Ammon's horn (tissue), 1 donor: ENCODE measurements at places on chromosomes 11 and 22.

- no peak for DNase-seq
Measured at GRCh38 chr11:120096369-120097191, 41.3 kb downstream of the TRIM29 start.

DNA sequence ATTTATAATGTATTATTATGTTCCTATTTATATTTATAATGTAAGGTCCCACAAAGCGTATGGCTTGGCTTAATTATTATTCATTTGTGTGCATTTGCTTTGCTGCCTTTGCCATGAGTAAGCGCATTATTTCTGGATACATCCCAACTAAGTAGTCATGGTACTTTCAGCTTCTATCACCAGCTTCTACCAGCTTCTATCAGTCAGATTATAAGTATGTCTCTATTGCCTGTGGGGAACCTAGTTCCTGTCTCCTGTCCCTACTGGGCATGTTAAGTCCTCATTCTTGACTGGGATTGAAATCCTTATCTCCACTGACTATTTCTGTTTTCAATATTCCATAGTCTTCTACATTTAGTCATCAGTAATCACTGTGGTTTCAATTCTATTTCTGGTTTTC, 33.5 kb upstream of the OR10W1 start:
- no peak for DNase-seq

- no peak for DNase-seq
Measured at GRCh38 chr22:26259510-26259909, 90.2 kb downstream of the SEZ6L start.

DNA sequence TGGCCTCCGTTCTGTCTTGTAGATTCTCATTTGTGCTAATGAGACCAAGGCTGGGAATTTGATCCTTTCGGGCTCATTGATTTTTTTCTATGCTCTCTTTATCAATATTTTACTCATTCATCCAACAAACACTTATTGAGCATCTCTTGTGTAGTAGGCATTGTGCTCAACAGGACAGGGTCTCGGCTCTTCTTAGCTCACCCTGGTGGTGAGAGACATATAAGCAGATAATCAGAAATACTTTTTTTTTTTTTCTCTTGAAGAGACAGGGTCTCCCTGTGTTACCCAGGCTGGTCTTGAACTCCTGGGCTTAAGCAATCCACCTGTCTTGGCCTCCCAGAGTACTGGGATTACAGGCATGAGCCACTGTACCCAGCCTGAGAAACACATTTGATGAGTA, 48.0 kb upstream of the SLC5A1 start:
- DNase-seq: no peak

- DNase-seq: no peak
Measured at GRCh38 chr11:57552479-57552878, 15.0 kb downstream of the UBE2L6 start.

GRCh38 chr11:120917559-120918239, 106.2 kb upstream of the TBCEL start:
- no peak for DNase-seq

GRCh38 chr22:23896523-23897186, 2.5 kb downstream of the MIF start:
- DNase-seq: no peak

DNA sequence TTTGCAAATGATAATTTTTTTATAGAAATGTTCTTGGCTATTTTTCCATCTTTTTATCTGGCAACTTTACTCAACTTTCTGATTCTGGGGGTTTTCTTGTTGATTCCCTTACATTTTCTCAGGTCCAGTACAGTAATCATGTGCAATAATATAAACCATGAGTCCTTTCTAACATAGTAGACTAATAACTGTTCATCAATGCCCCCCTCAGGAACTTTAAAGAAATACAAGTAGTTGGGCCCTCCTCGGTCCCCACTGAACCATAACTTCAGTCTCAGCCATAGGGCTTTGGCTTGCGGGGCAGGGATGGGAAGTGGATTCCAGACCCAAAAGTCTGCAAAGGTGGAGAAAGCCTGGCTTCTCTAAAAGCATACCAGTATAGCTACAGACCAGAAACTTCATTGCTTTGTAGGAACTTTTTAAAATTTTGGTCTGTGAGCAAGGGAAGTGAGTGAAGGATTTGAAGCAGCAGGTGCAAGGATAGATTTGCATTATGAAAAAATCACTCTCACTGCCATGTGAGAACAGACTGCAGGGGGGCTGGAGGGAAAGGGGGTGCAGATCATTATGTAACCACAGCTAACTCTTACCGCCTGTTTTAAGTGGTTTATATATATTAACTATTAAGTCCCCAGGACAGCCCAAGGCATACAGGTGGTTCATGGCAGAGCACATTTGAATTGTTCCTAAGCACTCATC, 10.4 kb upstream of the TUB start:
- peak; percentile 15 for DNase-seq

GRCh38 chr11:91641153-91641552, 583.5 kb upstream of the FAT3 start:
- no peak for DNase-seq

DNA sequence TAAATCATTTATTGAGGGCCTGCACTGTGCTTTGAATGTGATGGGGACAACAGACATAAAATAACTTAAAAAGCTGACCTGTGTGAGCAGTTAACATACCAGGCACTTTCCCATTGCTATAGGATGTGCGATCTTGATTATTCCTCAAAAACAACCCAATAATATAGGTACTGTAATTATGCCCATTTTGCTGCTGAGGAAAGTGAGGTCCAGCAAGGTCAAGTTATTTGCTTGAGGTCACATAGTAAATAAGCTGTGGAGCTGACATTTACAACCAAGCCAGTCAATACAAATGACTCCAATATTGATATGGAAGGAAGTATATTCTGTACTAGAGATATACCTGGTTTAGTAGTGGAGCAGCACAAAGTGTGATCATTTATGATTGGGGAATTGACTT, 96.2 kb downstream of the TEAD1 start:
- DNase-seq: no peak

DNA sequence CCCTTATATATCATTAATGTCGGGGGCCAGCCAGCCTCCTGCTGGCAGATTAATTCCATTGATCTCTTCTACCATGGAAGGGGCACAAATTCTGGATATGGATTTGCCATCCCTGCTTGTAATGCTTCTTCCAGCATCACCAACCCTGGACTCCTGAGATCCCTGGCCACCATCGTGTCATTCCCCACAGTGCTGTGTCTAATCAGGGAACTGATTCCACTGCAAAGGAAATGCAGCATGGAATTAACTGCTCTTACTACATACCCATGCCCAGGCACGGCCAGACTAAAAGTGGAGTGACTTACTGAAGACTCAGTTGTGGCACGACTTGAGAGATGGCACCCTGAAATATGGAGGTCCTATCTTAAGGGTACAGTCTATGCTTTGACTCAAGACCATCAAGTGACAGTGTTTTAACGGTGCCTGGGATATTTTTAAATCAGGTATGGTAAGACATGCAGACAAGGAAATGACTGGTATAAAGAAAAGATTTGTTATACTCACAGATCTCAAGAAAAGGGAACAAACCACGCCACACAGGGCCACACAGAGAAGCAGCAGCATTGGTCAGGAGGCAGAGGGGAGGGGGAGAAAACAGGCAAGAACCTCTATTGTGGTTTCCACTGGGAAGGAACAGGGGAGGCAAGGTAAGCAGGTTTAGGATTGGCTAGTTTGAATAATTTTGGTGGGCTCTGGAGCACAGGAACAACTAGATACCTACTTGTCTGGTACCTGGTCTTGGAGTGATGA, 65.1 kb downstream of the IGLL5 start:
- no peak for DNase-seq

- DNase-seq: no peak
Measured at GRCh38 chr22:21009638-21010425, 5.1 kb upstream of the P2RX6 start.

GRCh38 chr11:15371533-15371932, 256.8 kb downstream of the INSC start:
- no peak for DNase-seq

GRCh38 chr22:17430412-17430811, 61.2 kb downstream of the CECR2 start:
- peak; percentile 48 for DNase-seq

GRCh38 chr11:129734654-129735053, 81.0 kb upstream of the TMEM45B start:
- no peak for DNase-seq

DNA sequence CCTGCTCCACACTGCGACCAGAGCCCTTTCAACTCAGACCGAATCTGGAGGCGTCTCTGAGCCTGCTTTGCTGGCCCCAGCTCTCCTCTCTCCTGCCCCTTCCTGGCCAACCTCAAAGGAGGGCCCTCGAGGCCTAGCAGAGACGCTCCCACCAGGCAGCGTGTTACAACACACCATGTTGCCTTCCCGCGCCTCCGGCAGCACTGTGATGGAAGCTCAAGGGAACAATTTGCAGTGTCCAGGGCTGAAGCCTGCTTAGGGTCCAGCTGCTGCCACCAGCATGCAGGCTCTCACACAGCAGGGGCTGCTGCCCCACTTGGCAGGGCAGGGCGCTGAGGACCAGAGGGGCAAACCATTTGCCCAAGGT, 18.4 kb downstream of the LINC01488 start:
- no peak for DNase-seq

- no peak for DNase-seq
Measured at GRCh38 chr11:16737818-16738192, 642 bp upstream of the C11orf58 start.

- no peak for DNase-seq
Measured at GRCh38 chr22:44482776-44483175, 15.3 kb downstream of the RTL6 start.

DNA sequence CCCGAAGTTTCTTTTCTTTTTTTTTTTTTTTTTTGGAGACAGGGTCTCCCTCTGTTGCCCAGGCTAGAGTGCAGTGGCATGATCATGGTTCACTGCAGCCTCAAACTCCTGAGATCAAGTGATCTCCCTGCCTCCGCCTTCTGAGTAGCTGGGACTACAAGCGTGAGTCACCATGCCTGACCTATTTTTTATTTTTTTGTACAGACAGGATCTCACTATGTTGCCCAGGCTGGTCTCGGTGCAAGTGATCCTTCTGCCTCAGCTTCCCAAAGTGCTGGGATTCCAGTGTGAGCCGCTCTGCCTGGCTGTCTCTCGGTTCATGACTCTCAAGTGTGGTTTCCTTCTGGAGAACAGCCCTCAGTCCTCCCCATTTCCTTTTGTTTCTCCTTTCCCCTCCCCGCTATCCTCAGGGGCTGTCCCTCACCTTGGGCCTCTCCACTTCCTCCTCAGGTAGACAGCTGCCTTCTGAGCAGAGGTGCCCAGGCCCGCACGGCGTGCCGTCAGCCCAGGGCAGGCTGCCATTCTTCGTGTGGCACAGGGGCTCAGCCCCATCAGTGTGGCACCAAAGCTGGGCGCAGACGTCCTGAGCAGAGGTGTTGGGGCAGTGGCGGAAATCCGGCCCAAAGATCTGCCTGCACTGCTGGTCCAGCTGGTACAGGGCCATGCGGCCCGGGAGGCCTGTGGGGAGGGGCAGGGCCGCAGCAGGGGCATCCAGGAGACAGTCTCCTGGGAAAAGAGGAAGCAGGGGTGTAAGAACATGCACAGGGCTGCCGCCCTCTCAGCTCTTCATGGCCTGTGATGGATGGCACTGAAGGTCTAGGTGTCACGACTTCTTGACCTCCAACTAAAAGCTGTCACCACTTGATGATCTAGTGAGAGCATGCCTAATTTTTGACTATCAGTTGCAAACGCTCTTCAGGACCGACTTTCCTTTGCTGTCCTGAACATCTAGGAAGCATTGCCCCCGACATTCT, 14.0 kb downstream of the ADAMTS8 start:
- DNase-seq: no peak

DNA sequence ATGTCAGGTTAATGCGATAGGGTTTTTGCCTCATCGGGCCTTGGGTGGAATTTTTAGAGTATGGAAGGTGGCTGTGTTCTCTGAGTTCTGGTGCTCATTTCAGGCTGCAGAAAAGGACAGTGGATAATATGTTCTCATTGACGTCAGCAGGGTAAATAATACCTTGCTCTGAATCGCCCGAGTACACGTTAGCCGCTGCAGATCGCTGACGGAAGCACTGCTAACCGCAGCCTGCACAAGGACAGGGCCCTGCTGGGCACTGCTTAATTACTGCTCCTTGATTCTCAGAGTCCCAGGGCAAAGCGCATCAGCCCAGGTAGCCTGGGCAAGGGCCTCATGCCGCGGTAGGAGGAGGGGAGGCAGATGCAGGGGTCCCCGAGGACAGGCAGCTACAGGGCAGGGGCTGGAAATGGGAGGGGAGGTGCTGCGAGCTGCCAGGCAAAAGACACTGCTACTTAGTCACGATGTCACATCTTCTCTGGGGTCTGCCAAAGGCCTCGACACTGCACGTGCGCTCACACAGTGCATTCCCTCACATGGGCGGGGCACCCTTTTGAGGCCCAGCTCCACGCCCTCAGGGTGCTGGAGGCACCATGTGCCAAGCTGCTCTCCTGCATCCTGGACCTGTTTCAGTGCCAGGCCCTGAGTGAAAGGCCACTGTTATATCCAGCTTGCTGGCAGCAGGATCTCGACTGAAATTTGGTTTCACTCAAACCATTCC, 35.2 kb downstream of the PPP2R1B start:
- peak; percentile 72 for DNase-seq

DNA sequence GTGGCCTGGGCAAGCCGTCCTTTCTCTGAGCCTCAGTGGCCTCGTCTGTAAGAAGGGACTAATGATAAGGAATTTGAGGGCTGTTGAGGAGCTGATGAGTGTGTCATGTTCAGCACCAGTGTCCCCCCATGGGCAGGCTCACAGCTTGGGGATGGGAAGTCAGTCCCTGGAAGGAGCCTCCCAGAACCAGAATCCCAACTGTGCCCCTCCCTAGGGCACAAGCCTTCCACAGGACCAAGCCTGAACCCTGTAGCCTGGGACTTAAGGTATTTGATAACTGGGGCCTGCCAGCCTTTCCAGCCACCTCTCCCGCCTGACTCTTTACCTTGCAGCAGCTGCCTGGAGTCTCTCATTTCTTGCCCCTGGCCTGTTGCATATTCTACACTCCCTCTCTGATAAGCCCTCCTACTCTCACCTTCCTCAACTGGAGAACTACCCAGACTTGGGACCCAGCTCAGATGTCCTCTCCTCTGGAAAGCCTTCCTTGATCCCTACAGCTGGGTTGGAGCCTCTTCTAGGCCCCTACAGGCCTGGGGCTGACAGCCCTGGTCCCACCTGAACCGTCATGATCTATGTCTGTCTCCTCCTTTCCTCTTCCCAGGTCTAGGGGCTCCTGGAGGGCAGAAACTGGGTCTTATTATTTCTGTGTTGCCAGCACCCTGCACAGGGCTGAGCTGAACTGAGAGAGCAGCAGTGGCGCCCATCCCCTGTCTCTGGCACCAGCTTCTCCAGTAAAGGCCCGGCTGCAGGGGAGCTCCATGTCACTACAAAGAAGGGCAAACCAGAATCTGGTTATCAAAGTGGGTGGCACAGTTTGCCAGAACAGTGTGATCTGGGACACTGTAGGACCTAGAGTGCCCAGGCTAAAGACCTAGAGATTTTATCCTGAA, 1.6 kb downstream of the P2RY2 start:
- DNase-seq: no peak
